CD8-positive, alpha-beta memory T cell (primary cell): ENCODE measurements at places on chromosomes 13 and 19. TPM values are rescaled to one million over a fixed set of nuclear protein-coding genes. Genes with fewer than 3 reads are reported as not detected.
A peak's percentile ranks its signal among the peaks of the same experiment; 100 is the strongest.

GRCh38 chr19:5563935-5564612, 3.7 kb downstream of the TINCR start:
- H3K27ac ChIP-seq = no peak overlapping the region
- H3K36me3 ChIP-seq = no peaks in the 10 kb centered on the region
- peaks cover 13% of the 10 kb centered on the region for H3K27me3 ChIP-seq
- DNase-seq = no peak
- no peaks in the 10 kb centered on the region for H3K4me1 ChIP-seq

DNA sequence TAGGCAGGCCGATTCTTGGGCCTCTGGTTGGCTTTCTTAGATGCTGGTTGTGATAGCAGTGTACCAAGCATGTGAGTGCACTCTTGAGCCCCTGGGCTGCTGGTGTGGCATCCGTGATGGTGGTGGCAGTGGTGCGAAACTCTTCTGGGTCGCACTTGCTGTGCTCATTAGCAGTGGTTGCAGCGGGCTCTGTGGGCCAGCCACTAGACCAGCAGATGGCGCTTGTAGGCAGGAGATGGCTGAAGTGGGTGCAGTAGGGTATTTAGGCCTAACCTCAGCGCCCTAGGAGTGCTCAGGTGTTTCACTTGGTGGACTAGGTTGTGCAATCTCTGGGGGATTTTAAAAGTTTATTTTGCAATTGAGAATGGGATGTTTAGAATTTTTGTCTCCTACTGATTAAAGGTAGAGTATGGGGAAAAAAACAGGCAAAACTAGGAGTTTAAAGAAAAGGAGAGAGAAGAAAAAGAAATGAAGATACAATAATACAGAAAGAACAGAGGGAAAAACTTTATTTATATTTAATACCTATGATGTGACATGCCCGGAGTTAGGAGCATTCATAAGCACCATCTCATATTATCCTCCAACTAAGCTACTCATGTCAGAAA, 4.3 kb upstream of the ZNF17 start:
- peaks cover 5% of the 10 kb centered on the region for H3K4me1 ChIP-seq
- H3K27ac ChIP-seq = no peak overlapping the region
- H3K4me3 ChIP-seq = no peak overlapping the region

- H3K4me3 ChIP-seq = no peak overlapping the region
- H3K27ac ChIP-seq = no peak overlapping the region
- H3K36me3 ChIP-seq = peaks cover 4% of the 10 kb centered on the region
Observed at GRCh38 chr19:32646556-32646955, 28.4 kb downstream of the ANKRD27 start.

Gene RGL3
- total RNA-seq = not detected

DNA sequence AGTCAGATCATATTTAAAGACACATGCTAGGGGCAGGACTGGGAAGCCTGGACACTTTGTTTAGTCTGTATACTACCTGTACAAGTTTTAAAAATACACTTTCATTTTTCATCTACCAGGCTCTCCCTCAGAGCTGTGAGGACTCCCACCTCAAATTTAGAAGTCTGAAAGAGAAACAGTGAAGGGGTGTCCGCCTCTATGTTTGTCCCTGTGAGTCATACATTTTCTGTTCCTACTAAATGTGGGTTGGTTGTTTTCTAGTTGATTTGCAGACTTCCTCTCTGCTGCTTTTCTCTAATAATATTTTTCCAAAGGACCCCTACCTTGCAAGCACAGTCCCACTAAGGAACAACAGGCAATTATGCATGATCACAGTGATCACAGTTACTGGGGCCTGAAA, 110.5 kb downstream of the ENOX1 start:
- no peaks in the 10 kb centered on the region for H3K36me3 ChIP-seq
- no peaks in the 10 kb centered on the region for H3K27me3 ChIP-seq
- H3K4me3 ChIP-seq = no peak overlapping the region
- H3K4me1 ChIP-seq = no peaks in the 10 kb centered on the region

DNA sequence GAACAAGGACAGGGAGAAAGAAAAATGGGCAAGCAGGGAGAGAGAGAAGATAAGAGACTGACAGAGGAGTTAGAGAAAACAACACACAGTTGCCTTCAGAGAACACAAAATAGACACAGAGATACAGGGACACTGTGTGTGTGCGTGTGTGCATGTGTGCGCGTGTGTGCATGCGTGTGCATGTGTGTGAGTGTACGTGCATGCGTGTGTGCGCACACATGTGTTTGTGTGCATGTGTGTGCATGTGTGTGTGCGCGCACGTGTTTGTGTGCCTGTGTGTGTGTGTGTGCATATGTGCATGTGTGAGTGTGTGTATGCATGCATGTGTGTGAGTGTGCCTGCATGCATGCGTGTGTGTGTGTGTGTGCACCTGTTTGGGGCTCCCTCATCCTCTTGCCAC, 5.9 kb upstream of the PLAUR start:
- H3K4me1 ChIP-seq = no peaks in the 10 kb centered on the region
- DNase-seq = no peak
- H3K4me3 ChIP-seq = no peak overlapping the region
- H3K27me3 ChIP-seq = no peaks in the 10 kb centered on the region
- no peaks in the 10 kb centered on the region for H3K36me3 ChIP-seq

Gene ZBTB32
- total RNA-seq = 225 TPM

- no peak overlapping the region for H3K4me3 ChIP-seq
- no peak overlapping the region for H3K27ac ChIP-seq
- H3K27me3 ChIP-seq = no peaks in the 10 kb centered on the region
- no peak for DNase-seq
- no peaks in the 10 kb centered on the region for H3K36me3 ChIP-seq
- no peaks in the 10 kb centered on the region for H3K4me1 ChIP-seq
Observed at GRCh38 chr19:30791088-30791487, 418.9 kb downstream of the ZNF536 start.

- H3K4me3 ChIP-seq = no peak overlapping the region
- H3K4me1 ChIP-seq = no peaks in the 10 kb centered on the region
- no peaks in the 10 kb centered on the region for H3K27me3 ChIP-seq
- no peak for DNase-seq
Observed at GRCh38 chr19:16814526-16815100, 14.6 kb upstream of the SIN3B start.

- peaks cover 52% of the 10 kb centered on the region for H3K4me1 ChIP-seq
- peaks cover 9% of the 10 kb centered on the region for H3K27me3 ChIP-seq
- H3K36me3 ChIP-seq = no peaks in the 10 kb centered on the region
- H3K4me3 ChIP-seq = peak overlapping the region; percentile 49
- no peak for DNase-seq
- H3K27ac ChIP-seq = peak overlapping the region; percentile 79
Observed at GRCh38 chr19:6533000-6533328, 2.1 kb downstream of the TNFSF9 start.

DNA sequence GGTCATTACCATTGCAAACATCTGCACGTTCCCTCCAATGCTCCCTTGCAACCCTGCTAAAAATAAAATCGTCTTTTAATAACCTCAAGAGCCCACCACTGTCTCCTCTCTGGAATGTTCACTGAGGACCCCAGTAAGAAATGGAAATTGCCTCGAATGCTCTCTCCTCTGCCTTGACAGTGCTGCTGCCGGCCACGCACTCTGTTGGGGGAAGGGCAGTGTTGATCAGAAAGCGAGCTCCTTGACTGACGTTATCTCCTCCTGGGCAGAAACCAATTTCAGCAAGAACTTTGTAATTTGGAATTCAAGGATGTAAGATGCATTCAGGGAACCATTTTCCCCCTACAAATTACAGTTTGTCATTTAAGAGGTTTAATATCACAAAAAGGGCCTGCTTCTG, 718.5 kb downstream of the UQCRFS1 start:
- H3K36me3 ChIP-seq = no peaks in the 10 kb centered on the region
- no peaks in the 10 kb centered on the region for H3K4me1 ChIP-seq
- H3K27me3 ChIP-seq = no peaks in the 10 kb centered on the region
- no peak overlapping the region for H3K27ac ChIP-seq
- DNase-seq = no peak
- no peak overlapping the region for H3K4me3 ChIP-seq

Gene C19orf38
- 0.48 TPM for total RNA-seq

DNA sequence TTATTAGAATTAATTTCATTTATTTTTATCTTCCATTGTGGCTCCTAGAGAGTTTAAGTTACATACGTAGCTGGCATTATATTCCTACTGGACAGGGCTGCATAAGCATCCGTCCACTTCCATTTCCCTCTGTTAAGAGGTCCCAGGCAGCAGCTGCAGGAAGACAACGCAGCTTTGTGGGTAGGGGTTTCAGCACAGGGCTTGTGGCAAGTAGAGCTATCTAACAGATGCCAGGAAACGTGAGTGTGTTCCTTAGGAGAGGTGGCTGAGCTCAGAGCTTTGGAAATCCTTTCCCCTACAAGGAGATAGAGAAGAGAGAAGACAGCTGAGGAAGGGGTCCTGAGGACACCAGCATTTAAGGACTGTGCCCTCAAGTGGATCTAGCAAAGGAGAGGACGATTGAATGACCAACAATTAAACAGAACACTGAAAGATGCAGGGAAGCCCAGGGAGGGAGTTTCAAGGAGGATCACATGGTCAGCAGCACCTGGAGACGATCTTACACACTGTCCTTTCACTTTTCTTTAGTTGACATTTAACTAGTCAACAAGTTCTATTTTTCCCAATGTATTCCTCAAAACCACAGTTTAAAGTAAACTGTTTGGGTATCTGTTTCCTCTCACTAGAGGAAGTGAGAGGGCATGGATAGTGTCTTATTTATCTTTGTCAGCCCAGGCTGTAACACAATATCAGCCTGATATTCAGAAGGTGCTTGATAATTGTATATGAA, 2.3 kb upstream of the N4BP2L1 start:
- H3K4me1 ChIP-seq = peaks cover 20% of the 10 kb centered on the region
- H3K4me3 ChIP-seq = no peak overlapping the region
- no peaks in the 10 kb centered on the region for H3K27me3 ChIP-seq
- H3K27ac ChIP-seq = no peak overlapping the region
- DNase-seq = no peak

Gene MYH14
- total RNA-seq = not detected

DNA sequence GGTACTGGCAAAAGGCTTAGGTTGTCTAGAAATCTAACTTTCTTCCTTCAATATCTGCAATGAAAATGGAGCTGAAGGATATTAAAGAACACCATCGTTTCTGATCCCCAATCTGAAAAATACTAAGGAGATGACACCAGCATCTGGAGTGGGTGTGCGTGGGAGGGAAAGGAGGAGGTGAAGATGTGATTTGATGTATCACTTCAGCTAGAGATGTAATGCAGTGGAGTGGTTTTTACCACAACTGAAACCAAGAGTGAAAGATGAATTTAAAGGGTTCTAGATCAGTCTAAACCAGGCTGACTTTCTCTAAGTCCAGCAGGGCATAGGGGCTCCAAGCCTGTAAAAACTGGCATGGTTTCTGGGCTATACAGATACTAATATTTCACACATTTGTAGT, 148.4 kb downstream of the AKAP11 start:
- no peaks in the 10 kb centered on the region for H3K27me3 ChIP-seq
- no peak overlapping the region for H3K4me3 ChIP-seq
- H3K27ac ChIP-seq = no peak overlapping the region
- no peaks in the 10 kb centered on the region for H3K4me1 ChIP-seq
- DNase-seq = no peak

Gene ZNF208
- total RNA-seq = 1.8 TPM

- no peaks in the 10 kb centered on the region for H3K36me3 ChIP-seq
- DNase-seq = no peak
- H3K4me1 ChIP-seq = peaks cover 9% of the 10 kb centered on the region
- no peak overlapping the region for H3K4me3 ChIP-seq
- H3K27ac ChIP-seq = no peak overlapping the region
Observed at GRCh38 chr19:50433201-50434180, 799 bp downstream of the MYBPC2 start.

GRCh38 chr19:45958769-45959516, 14.7 kb downstream of the NOVA2 start:
- peaks cover 6% of the 10 kb centered on the region for H3K27me3 ChIP-seq
- no peak overlapping the region for H3K4me3 ChIP-seq
- H3K36me3 ChIP-seq = no peaks in the 10 kb centered on the region
- no peaks in the 10 kb centered on the region for H3K4me1 ChIP-seq

DNA sequence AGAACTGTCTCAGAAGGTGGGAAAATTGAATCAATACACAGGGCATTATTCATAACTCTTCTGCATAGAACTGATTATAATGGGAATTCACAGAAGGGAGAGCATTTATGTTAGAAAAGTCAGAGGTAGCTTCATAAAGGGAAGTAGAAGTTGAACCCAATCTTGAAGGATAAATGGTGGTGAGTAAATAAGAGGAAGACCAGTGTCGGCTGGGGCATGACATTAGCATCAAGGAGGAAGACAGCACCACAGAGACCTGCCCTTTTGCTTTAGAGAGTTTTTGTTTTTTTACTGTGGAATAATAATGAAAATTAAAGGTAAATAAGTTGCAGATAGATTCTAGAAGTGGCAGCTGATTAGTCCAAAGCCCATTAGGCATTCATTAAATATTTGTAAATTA, 21.9 kb downstream of the CDC16 start:
- peaks cover 8% of the 10 kb centered on the region for H3K4me1 ChIP-seq
- H3K27me3 ChIP-seq = no peaks in the 10 kb centered on the region
- no peak for DNase-seq
- peaks cover 58% of the 10 kb centered on the region for H3K36me3 ChIP-seq
- no peak overlapping the region for H3K4me3 ChIP-seq

Gene IGFL3
- not detected for total RNA-seq

Gene CPB2
- not detected for total RNA-seq

GRCh38 chr19:50777830-50778303, 7.6 kb downstream of the GPR32 start:
- no peaks in the 10 kb centered on the region for H3K36me3 ChIP-seq
- no peak overlapping the region for H3K4me3 ChIP-seq
- H3K27me3 ChIP-seq = peaks cover 21% of the 10 kb centered on the region
- H3K27ac ChIP-seq = no peak overlapping the region
- no peaks in the 10 kb centered on the region for H3K4me1 ChIP-seq
- no peak for DNase-seq
